ENCODE measurements at places on chromosomes 2 and 18.

DNA sequence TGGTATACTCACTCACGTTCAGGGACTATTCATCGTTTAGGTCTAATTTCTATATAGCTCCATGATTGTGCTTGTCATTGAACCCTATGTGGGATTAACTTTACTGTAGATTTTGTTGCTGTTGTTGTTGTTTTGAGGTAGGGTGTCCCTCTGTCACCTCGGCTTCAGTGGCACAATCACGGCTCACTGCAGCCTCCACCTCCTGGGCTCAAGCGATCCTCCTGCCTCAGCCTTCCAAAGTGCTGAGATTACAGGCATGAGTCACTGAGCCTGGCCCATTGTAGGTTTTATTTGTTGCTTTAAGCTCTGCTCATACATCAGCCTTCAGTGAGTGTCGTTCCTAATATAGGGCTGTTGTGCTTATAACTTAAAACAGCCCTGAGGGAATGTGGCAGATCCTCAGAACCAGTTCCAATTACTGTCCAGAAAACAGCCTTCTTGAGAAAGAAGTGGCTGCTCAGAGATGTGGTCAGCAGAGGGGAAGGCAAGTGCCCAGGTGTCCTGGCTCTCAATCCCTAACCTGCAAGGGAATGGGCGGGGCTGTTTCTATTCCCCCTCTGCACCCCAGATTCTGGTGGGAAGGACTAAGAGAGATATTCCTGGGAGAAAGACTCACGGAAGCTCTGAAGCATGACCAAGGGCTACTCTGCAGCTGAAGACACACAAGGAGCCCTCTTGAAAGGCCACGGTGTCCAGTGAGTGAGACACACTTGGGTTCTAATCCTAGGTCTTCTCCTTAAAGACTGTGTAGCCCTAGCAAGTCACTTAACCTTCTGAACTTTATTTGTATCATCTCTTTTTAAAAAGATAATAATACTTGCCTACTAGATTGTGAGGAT lies 79.6 kb upstream of the LCLAT1 start:
- no peak for DNase-seq

DNA sequence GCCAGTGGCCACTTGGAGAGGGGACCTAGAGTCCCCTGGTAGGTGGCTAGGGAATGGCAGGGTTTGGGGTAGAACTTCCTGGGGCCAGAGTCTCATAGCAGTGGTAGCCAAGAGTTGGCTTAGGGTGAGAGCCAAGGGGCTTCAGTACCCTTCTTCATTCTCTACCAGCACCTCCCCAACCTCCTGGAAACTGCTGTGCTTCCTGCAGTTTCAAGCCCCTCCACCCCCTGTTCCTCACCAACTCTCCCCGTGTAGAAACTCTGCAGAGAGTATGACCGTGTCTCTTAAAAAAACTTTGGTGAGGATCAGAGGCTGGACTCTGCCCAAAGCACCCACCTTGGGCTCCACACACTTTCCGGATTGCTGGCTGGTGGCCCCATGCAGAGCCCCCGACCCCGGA lies 159.6 kb downstream of the MSH2 start:
- no peak for DNase-seq

DNA sequence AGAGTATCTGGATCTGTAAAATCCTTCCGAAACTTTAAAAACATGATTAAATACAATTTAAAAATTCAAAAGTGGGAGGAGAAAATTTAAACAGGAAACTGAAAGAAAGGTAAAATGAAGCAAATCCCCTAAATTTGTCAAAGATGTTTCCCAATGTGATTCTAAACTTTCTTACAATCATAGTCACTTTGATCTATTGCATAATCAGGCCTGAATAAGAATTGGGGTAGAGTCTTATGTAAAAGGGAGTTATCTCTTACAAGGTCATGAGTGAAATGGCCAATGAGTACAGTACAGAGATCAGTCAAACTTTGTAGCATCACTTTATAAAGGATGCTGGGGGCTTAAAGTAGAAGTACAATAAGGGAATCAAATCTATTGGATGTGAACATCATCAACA lies 1657.7 kb upstream of the CELF4 start:
- DNase-seq, result no peak

DNA sequence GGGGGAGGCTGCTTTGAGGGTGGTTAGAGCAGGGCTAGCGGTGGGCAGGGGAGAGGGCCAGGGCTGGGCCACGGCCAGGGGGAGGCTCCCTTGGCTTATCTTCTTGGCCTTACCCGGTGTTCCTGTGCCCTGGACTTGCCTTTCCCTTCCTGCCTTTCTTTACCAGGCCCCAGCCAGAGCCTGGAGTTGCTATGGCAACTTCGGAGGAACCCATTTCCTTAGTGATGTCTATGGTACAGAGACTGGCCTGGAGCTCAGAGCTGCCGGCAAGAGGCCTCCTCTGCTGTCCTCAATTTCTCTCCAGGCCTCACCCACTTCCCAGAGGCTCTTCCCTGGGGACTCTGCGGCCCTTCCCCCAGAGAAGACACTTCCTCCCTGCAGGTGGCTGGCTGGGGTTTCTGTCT lies 11.5 kb downstream of the SPEG start:
- no peak for DNase-seq

- DNase-seq, result no peak
Observed at GRCh38 chr18:28485918-28486317, 309.0 kb upstream of the CDH2 start.

DNA sequence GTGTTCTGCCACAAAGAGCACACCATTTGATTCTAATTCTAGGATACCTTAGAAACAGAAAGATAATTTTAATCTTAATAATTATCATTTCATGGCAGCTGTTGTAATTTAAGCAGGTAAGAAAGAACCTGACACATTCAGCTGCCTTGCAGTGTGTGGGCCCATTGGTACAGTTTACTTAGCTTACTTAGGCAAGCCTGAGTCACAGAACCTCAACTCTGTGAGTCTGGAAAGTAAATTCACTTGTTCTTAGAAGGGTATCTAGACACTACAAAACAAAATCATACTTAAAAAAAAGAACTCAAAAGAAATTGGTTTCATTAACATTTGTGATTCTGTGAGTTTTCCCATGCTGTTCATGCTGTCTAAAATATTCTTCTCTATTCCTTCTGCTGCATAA lies 956.3 kb upstream of the SLC39A10 start:
- no peak for DNase-seq

- no peak for DNase-seq
Observed at GRCh38 chr2:179925713-179926112, 64.3 kb upstream of the ZNF385B start.

DNA sequence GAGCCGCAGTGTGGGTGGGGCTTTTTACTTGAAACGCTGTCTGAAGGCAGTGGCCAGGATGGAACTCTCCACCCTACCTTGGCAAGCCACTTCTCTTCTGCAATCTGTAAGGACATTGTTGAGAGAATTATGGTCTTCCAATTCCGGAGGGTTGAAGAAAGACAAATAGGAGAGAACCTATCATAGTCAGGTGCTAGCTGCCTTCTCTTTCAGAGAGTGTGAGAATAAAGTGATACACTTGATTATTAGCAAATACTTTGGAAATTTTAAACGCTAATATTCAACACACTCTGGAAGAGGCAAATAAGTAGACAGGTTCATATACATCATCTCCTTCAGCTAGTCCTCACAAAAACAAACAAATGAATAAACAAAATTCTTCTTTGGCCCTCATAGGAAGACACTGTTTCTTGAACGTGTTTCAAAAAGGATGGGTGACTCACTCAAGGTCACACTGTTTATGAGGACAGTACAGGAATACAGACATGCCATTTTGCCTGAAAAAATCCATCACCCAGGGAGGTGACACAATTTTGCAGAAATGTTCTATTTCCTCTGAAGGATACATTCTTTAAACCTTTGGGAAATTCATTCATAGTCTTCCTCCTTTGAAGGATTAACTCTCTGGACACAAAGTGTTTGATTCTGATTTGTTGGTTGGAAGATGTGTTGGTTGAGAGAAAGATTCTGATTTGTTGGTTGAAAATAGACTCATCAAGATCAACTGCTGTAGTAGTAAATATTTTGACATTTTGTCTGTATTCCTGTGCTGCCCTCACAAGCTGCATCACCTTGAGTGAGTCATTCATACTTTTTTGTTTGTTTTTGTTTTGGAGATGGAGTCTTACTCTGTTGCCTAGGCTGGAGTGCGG lies 2.2 kb upstream of the IL1RN start:
- DNase-seq, result no peak

DNA sequence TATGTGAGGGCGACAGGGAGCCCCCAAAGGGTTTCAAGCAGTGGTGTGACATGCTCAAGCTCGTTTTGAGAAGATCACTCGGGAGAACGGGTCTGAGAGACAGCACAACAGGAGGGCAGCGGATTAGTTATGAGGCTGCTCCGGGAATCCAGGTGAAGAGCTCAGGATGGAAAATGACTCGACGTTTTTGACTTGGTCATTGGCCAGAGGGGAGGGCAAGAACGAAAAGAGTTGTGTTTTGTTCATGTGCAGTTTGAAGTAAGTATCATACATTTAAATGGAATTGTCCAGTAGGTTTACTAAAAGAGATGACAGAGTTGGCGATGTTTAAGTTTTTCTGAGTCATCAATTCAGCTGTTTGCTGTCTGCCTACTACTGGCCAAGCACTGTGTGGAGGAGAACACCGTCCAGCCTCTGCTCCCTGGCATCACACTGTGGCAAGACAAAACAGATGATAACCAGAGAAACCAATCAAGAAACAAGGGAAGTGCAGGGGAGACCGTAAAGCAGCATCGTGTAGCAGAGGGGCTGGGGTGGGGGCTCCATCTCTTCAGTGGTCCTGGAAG lies 25.3 kb upstream of the ANXA4 start:
- DNase-seq, result no peak

- DNase-seq, result no peak
Observed at GRCh38 chr2:197674591-197674990, 796 bp downstream of the RFTN2 start.

- DNase-seq, result no peak
Observed at GRCh38 chr18:13266218-13267100, 47.9 kb downstream of the LDLRAD4 start.

GRCh38 chr2:31033032-31033431 lies 105.2 kb downstream of the GALNT14 start:
- DNase-seq, result no peak

- DNase-seq, result no peak
Observed at GRCh38 chr18:79399275-79400081, 3.7 kb downstream of the NFATC1 start.

DNA sequence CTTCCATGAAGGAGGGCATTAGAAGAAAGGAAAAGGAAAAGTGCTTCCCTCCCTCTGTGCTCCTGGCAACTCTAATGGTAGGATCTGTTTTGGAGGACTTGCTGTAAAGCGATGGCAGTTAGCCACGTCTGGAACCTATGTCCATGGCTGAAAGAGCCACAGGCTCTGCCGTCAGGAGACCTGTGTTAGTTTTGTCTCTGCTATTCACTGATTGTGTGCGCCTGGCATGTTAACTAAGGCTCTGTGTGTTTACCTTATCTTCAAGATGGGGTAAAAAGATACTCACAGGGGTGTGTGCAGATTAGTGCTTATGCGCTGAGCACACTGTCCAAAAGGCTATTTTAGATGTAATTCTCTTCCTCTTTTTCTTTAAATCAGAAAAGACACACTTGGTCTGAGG lies 109.8 kb upstream of the LTBP1 start:
- no peak for DNase-seq

DNA sequence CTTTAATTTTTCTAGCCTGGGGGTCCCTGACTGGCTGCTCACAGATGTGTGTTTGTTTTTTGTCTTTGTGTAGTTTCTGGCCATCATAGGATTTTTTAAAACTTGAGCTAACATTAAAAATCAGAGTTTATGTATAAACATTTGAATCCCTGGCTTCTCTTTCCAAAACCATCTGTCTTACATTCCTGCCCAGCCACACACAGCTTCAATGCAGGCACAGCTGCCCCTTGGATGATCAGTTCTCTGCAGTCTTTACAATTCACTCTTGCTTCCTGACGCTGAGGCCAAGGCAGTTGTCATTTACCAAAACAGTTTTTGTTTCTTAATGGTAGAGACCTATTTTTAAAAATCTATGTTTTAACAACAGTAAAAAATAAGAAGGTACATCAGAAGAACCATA lies 169.2 kb upstream of the LRRTM1 start:
- no peak for DNase-seq

GRCh38 chr2:9498210-9498609 lies 23.9 kb downstream of the IAH1 start:
- no peak for DNase-seq

GRCh38 chr18:50819027-50819727 lies 639 bp downstream of the MRO start:
- DNase-seq, result no peak

DNA sequence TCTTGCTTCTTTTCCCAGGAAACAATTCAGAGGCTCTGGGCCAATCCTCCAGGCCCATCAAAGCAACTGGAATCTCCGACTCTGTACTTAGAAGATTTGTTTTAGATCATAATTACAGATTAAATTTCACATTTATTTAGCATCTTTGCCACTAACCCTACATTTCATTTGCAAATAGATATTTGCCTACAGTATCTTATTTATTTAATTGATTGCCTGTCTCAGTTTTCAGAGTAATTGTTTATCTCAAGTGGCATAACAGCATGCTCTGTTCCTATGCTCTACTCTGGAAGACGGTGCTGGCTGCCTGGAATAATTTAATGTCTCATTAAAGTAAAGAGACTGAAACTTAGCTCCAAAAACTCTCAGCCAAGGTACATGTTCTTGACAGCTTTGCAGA lies 213.4 kb downstream of the HNMT start:
- DNase-seq, result no peak

DNA sequence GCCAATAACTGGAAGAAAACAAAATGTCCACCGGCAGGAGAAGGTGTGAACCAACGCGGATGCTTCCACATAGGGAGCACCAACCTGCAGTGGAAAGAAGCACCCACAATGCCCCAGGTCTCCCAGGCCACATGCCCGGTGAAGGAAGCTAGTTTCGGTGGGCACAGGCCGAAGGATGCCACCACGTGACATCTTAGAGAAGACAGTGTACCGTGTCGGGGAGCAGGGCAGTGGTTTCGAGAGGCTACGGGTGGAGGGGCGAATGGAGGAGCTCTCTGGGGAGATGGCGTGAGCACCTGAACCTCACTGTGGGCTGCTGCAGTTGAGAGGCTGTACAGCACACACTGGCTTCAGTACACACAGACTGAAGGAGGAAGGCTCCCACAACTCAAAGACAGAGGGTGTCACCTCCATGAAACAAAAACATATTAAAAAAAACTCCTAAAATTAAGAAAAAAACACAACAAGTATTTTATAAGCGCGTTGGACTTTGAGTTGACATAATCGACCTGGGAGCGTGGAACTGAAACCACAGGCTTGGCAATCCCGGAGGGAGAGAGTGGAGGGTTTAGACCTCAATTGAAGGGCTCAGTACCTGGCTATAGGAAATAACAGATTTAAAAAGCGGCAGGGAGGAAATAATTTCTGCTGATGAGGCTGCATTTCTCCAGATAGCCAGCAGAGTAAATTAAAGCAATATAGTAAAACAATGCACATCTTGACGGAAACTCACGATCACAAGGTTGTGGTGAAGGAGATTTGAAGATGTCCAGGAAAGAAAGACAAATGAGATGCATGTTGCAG lies 160.1 kb downstream of the RTP5 start:
- no peak for DNase-seq

Measured in effector memory CD8-positive, alpha-beta T cell (primary cell).